Activated naive CD8-positive, alpha-beta T cell treated with anti-CD3 and anti-CD28 coated beads, Interleukin-2, amount 50 U/mL, for 24 hours (primary cell): ENCODE measurements at places on chromosomes 1 and 21.

DNA sequence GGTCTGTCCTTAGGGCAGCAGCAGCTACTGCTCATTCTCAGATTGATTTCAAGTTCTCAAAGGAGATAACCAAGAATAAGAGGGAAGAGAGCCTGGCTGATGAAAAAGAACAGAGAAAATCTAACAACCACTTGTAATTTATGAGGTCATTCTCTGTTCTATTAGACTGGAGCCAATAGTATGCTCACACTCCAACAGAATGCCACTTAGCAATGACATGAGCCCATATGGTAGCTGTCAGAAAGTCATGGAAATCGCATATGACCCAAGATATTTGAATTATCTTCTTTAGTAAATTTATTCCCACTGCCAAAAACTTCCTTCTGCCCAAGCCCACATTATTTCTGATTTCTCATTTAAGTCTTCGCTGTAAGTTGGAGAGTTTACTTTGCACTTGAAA lies 53.7 kb upstream of the PLA2G4A start:
- no peak for DNase-seq

GRCh38 chr1:54500107-54500431 lies 48.0 kb upstream of the ACOT11 start:
- DNase-seq: no peak

GRCh38 chr1:90295534-90295933 lies 300.6 kb downstream of the ZNF326 start:
- DNase-seq: no peak

GRCh38 chr21:45622416-45623097 lies 21.0 kb upstream of the PCBP3 start:
- no peak for DNase-seq

GRCh38 chr1:19187852-19188251 lies 22.2 kb downstream of the UBR4 start:
- no peak for DNase-seq

DNA sequence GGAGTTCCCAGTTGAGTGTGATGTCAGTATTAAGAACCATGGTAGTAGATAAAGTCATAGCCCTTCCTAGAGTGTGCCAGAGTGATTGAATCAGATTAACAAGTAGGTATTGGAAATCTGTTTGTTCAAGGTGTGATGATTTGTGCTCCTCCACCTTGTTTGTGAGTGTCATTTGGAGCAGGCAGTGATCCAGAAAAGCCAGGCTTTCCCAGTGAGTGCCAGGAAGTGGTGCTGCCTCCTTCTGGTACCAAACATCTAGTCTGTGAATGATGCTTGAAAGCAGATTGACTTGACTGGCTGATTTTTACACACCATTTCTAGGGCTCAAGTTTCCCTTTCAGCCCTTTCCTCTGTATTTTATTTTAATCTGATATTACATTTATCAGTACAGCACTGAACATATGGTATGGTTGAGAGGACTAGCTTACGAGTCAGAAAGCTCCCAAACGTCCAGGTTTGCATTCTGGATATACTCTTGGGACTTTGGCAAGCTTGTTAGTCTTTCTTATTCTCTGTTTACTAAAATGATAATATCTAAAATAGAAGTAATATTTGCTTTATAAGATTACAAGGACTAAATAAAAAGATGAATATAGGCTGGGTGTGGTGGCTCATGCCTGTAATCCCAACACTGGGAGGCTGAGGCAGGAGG lies 100.7 kb downstream of the PATJ start:
- no peak for DNase-seq

DNA sequence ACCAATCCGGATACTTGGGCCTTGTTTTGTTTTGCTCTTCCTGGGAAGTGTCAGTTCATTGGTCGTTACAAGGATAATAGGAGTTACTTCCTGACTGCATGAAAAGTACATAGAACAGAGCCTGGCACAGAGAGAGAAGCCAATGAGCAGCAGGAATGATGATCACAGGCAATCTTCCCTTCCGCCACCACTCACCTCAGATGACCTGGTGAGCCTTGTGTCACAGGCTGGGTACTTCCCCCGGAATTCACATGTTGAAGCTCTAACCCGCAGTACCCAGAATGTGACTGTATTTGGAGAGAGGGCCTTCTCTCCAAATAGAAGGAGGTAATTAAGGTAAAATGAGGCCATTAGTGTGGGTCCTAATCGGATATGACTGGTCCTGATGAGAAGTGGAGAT lies 18.8 kb upstream of the GPR137B start:
- no peak for DNase-seq

DNA sequence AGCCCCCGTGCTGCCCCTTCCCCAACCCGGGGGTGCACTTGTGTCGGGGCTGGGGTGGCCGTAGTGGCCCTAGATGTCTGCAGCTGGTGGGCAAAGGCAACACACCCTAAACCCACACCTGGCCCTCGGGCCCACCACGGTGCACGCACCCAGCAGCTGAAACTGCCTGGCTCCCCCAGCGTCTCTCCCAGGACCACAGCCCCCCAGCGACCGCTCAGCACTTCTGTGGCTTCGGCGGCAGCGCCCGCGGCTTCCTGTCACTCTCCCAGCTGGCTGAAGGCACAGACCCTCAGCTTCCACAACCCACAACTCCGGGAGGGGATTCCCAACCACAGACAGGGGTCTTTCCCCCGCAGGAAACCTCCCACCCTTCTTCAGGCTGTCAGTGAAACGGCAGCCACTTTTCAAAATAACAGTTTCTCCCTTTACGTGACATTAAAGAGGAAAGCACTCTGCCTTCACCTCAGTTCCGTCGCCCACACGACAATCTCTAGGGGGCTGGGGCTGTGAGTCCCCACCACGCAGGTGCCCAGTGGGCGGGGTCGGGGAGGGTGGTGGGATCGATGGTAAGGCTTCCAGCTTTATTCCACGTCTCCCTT lies 40.7 kb upstream of the COL6A2 start:
- DNase-seq: peak; percentile 80

DNA sequence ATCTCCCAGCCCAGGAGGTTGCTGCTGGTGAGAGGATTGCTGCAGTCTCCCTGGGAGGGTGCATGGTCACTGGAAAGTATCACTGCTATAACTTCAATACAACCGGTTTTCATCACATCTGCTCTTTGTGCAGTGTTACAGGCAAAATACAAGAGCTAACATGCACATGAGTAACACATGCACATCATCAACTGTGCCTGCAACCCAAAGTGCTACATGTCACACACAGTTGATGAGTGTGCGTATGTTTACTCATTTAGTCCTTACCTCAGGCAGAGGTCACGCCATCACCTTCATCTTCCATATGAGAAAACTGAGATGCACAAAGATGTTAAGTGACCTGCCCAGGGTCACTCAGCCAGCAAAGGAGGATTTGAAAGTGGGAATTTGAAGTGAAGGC lies 277.7 kb downstream of the FAM72C start:
- no peak for DNase-seq

GRCh38 chr21:45572783-45573451 lies 30.7 kb upstream of the SLC19A1 start:
- no peak for DNase-seq
